ENCODE measurements at places on chromosomes 4 and X.

- H3K36me3 ChIP-seq, result no peaks in the 10 kb centered on the region
- H3K4me1 ChIP-seq, result no peaks in the 10 kb centered on the region
- no peaks in the 10 kb centered on the region for H3K27me3 ChIP-seq
Observed at GRCh38 chr4:160319868-160320260, 1217.0 kb downstream of the RAPGEF2 start.

GRCh38 chr4:181957088-181957487, 286.1 kb upstream of the TENM3 start:
- DNase-seq, result no peak
- no peak overlapping the region for H3K4me3 ChIP-seq
- H3K27me3 ChIP-seq, result no peaks in the 10 kb centered on the region
- H3K4me1 ChIP-seq, result no peaks in the 10 kb centered on the region
- H3K27ac ChIP-seq, result no peak overlapping the region

GRCh38 chrX:54288968-54289367, 68.9 kb downstream of the WNK3 start:
- H3K27me3 ChIP-seq, result no peaks in the 10 kb centered on the region
- no peaks in the 10 kb centered on the region for H3K36me3 ChIP-seq
- H3K27ac ChIP-seq, result no peak overlapping the region
- H3K4me1 ChIP-seq, result no peaks in the 10 kb centered on the region
- DNase-seq, result no peak

GRCh38 chr4:110195561-110196205, 2.7 kb downstream of the ELOVL6 start:
- peaks cover 4% of the 10 kb centered on the region for H3K27me3 ChIP-seq
- no peaks in the 10 kb centered on the region for H3K36me3 ChIP-seq
- H3K4me3 ChIP-seq, result peak overlapping the region; percentile 95
- peaks cover 34% of the 10 kb centered on the region for H3K4me1 ChIP-seq
- no peak for DNase-seq

DNA sequence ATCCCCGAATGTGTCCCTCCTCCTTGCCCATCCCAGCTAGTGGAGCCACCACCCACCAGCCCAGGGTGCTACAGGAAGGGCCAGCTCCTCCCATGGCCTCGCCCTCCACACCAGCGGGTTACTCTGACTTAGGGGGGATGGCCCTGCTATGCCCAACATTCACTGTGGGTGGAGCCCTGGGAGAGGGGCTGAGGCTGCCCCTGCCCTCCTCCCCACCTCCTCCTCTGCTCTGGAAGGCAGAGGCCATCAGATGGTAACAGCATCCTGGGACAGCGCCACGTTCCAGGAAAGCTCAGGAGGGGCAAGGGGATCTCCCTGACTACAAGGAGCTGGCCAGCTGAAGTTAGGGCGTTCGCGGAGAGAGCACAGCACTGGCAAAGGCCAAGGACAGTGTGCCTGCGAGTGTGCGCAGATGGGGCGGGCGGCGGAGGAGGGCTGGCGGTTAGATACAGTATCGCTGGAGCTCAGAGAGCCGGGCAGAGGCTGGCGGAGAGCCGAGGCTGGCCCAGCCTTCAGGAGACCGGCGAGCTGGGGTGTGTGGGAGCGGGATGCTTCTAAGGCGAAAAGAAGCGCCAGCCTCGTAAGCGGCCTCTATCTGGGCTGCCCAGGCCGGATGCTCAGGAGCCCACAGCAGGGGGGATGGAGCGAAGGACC, 1.5 kb downstream of the JAKMIP1 start:
- H3K4me3 ChIP-seq, result no peak overlapping the region
- H3K36me3 ChIP-seq, result no peaks in the 10 kb centered on the region
- H3K4me1 ChIP-seq, result no peaks in the 10 kb centered on the region
- H3K27ac ChIP-seq, result no peak overlapping the region
- no peak for DNase-seq
- H3K27me3 ChIP-seq, result peaks cover 33% of the 10 kb centered on the region

- H3K27ac ChIP-seq, result no peak overlapping the region
- no peaks in the 10 kb centered on the region for H3K27me3 ChIP-seq
- H3K36me3 ChIP-seq, result no peaks in the 10 kb centered on the region
- no peak overlapping the region for H3K4me3 ChIP-seq
Observed at GRCh38 chr4:124163401-124163800, 549.1 kb downstream of the ANKRD50 start.

- DNase-seq, result no peak
- H3K4me1 ChIP-seq, result peaks cover 8% of the 10 kb centered on the region
- H3K27ac ChIP-seq, result no peak overlapping the region
- H3K27me3 ChIP-seq, result no peaks in the 10 kb centered on the region
Observed at GRCh38 chr4:183455431-183456195, 11.2 kb downstream of the CDKN2AIP start.

DNA sequence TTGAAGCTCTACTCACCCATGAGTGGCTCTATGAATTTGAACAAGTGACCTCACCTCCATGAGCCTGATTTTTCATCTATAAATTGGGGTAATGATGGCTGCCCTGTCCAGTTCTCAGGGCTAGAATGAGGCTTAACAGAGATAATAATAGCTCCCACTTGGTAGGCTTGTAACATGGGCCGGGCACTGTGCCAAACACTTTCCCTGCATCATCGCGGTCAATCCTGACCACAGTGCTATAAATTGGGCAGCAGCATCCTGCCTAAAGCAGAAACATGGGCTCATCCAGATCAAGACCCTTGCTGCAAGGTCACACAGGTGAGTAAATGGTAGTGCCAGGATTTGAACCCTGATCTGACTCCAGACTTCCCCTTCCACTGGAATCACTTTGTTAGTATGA, 12.8 kb downstream of the APLN start:
- H3K27ac ChIP-seq, result no peak overlapping the region
- no peaks in the 10 kb centered on the region for H3K27me3 ChIP-seq
- peaks cover 21% of the 10 kb centered on the region for H3K4me1 ChIP-seq
- peak; percentile 12 for DNase-seq
- H3K4me3 ChIP-seq, result no peak overlapping the region

DNA sequence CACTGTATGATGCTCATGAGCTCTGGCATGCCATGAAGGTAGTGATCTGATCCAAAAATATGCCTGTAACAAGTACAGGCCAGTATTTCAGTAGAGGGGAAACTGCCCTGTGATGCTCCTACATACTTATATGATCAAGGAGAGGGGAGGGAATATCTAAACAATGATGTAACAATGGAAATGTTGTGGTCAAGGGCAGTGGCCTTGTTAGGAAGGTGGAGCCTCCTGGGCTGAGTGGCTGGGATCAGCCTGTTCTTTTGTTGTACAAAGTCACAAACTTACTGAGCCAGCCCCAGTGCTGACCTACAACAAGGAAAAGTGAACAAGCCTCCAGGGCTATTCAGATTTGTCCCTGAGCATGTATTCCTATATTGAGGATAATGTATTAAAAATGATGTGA, 70.3 kb downstream of the ANXA10 start:
- no peak overlapping the region for H3K27ac ChIP-seq
- DNase-seq, result no peak
- no peaks in the 10 kb centered on the region for H3K27me3 ChIP-seq
- no peak overlapping the region for H3K4me3 ChIP-seq

- H3K36me3 ChIP-seq, result no peaks in the 10 kb centered on the region
- no peak overlapping the region for H3K27ac ChIP-seq
- H3K4me3 ChIP-seq, result no peak overlapping the region
- no peak for DNase-seq
- no peaks in the 10 kb centered on the region for H3K4me1 ChIP-seq
Observed at GRCh38 chr4:138437263-138437851, 195.2 kb upstream of the SLC7A11 start.

Measured in CD14-positive monocyte (primary cell).